ENCODE measurements at places on chromosomes 7 and 10. TPM values are rescaled to one million over a fixed set of nuclear protein-coding genes. Genes with fewer than 3 reads are reported as not detected.
A peak's percentile ranks its signal among the peaks of the same experiment; 100 is the strongest.

- DNase-seq: no peak
Measured at GRCh38 chr7:17123020-17123419, 175.4 kb upstream of the AHR start.

DNA sequence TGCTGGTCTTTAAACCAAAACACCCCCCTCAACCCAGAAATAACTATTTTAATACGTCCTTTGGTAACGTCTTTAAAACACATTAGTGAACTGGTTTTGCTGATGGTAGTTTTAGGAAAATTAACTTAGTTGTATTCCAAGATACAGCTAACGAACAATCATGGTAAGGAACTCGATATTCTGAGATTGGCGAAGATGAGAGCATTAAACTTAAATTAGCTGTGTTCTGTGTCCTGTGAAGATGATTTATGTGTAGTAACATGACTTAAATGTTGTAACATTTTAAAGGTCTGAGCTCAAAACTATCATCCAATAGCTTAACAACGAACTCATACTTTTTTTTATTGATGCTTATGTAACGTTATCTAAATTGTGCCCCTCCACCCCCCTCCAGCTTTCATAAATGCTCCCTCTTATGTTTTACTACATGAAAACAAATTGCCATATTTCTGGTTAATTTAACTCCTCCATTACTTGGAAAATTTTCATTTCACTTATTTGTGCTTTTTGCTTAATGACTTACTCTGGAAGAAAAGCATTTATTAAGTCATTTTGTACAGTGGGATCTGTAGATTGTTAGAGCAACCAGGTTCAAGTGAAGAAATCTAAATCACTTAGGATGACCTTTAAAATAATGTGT is 1.7 kb downstream of the SDK1 start:
- no peak for DNase-seq

DNA sequence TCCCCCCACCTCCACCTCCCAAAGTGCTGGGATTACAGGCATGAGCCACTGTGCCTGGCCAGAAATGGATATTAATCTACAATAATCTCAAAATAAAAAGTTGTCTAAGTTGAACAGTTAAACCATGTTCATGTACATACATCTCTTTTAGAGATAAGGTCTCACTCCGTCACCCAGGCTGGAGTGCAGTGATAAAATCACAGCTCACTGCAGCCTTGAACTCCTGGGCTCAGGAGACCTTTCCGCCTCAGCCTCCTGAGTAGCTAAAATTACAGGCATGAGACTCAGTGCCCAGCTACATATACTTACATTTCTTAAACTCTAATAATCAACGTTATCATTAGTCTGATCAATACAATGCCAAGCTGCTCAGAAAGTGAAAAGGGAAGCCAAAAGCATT is 36.2 kb downstream of the VSTM4 start:
- DNase-seq: no peak

DNA sequence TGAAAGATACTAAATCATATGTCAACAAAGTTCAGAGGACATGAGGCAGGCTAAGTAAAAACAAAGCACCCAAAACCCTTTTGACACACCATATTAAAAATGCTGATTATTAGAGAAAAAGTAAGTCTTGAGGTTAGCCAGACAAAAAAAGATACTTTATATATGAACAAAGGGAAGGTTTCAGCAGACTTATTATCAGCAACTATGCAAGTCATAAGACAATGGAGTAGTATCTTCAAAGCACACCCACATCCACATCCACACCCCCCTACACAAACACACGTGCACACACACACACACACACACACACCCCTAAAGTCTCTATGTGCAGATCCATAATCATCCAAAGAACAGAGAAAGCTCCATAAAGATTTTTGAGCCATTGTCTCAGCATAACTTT is 1373.9 kb upstream of the CELF2 start:
- DNase-seq: no peak

DNA sequence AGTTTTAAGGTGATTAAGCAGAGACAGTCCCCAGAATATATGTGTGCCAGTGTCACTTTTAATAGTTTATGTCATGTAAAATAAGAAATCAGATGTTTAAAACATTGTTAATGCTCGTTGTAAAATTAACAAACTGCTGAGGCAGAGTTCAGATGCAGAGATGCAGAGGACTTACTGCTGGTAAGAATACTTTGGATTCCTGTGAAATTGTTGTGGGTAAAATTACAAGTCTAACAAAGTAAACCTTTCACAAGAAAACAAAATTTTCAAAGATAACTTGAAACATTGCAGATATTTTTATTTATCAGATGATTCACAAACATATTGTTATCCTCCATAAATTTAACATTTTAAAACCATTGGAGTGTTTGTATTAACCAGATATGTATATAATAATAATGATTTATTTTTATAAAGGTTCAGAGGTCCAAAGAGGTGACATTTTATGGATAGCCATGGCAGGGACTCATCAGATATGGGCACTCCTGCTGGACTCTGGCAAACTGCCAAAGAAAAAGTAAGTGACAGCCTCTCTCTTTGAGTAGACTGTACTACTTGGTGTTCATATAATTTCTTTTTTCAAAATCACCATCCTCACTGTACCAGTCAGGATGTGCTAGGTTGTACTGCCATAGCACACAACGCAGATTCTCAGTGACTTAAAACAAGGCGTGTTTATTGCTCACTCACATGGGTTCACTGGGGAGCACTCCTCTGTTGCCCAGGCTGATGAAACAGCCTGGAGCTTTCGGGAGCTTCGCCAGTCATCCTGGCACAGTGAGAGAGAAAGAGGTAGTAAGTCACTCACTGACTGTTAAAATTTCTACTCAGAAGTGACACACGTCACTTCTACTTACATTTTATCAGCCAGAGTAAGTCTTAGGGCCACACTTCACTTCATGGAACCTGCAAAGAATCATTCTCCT is 43.5 kb downstream of the NHLRC2 start:
- DNase-seq: no peak

- DNase-seq: no peak
Measured at GRCh38 chr10:75672111-75672671, 240.8 kb downstream of the LRMDA start.

DNA sequence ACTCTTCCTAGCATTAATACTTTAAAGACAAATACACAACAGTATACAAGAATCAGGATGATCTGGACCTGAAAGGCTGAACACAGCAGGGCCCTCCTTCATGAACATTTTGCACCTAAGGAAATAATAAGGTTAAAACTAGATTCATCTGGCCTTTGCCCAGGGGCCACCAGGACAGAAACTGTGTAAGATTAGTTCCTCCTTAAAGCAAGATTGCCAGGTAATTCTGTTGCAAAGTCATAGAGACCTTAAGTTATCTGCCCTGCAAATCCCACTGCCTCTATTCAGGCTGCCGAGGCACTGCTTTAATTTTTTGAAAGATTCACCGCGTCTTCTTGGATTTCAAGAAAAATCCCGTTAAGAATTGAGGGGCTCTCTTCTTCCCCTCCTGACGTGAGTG is 1.6 kb upstream of the KIAA1217 start:
- no peak for DNase-seq

- no peak for DNase-seq
Measured at GRCh38 chr7:43625453-43625852, 42.5 kb downstream of the STK17A start.

DNA sequence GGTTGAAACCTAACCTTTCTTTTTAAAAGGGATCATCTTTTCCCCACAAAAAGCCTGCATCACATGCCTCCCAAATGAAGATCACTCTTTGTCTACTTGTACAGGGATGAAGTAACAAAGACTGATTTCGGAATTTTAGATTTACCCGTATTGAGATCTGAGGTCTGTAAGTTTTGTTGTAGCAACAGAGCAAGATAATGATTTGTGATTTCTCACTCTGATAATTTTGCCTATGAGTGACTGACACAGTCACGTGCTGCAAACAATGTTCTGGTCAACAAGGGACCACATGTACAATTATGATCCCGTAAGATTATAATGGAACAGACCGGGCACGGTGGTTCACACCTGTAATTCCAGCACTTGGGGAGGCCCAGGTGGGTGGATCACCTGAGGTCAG is 31.3 kb downstream of the ARL5B start:
- DNase-seq: no peak

DNA sequence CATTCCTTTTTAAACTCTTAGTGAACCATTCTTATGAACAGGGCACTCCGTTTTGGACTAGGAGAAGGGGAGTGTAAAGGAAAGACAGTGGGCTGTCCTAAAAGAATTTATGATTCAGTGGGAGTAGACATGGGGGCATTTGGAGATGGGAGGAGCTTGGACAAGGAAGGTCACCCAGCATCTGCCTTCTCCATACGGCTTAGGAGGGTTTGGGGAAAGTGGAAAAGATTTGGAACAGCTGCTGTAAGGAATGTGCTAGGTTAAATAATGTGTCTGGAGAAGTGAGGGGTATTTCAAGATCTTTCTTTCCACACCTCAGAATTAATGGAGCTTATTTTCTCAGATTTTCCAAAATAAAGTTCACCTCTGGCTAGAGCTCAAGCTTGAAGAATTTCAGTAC is 24.0 kb downstream of the SLC35G1 start:
- DNase-seq: no peak

GRCh38 chr7:29848941-29849340 is 42.6 kb downstream of the WIPF3 start:
- DNase-seq: no peak

GRCh38 chr10:132559538-132559937 is 22.0 kb downstream of the INPP5A start:
- DNase-seq: no peak

- DNase-seq: peak; percentile 93
Measured at GRCh38 chr10:103445767-103446567, 6.2 kb downstream of the CALHM2 start.

- no peak for DNase-seq
Measured at GRCh38 chr10:109706026-109706560, 217.2 kb downstream of the XPNPEP1 start.

- no peak for DNase-seq
Measured at GRCh38 chr10:86085136-86085535, 281.5 kb downstream of the GRID1 start.

DNA sequence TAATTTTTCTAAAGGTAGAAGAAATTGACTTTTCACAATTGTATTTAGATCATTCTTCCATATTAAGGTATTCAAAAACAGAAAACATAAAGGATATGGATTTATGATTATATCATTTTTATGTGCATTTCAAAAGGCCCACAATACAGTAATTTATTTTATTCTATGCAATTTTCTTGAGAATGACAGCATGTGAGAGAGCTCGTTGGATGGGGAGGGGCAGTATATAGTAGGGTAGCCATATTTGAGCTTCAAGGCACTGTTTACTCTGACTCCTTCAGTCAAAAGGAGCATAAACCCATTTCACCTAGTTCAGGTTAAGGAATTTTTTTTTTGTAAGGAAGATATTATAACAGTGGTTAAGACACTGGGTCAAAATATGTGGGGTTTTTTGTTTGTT is 140.8 kb upstream of the KAT6B start:
- DNase-seq: no peak

DNA sequence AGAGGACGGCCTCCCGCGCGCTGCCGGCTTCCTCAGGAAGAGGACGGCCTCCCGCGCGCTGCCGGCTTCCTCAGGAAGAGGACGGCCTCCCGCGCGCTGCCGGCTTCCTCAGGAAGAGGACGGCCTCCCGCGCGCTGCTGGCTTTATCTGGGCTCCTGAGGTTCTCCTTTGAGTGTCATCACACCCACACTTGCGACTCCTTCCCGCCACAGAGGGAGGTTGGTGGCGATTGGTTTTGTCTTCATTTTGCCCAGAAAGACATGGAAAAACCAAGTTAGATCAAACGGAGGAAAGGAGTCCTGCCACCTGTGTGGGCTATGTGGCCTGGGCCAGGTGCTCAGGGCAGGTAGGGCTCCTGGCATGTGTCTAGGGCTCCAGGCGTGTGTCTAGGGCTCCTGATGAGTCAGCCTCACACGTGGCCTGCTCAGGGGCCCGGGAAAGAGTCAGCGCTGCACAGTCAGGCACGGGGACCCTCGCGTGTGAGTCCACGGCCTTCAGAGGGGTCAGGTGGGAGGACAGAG is 138.0 kb downstream of the VIPR2 start:
- DNase-seq: no peak

DNA sequence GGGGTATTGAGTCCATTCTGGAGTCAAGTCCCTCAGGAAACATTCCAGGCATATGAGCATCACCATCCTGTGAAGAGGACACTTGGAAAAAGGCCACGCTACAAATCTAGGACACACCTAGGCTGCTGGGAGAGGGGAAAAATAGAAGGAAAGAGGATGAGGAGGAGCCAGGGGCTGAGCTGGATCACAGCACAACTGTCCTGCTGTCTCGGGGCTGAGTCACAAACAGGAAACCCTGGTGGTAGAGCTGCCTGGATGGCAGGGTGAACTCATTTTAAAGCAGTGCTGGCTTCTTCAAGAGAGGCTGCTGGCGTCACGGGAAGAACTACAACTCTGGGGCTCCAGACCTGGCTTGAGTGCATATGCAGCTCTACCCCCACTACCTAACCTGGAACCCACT is 151.5 kb downstream of the RNF216 start:
- DNase-seq: no peak

DNA sequence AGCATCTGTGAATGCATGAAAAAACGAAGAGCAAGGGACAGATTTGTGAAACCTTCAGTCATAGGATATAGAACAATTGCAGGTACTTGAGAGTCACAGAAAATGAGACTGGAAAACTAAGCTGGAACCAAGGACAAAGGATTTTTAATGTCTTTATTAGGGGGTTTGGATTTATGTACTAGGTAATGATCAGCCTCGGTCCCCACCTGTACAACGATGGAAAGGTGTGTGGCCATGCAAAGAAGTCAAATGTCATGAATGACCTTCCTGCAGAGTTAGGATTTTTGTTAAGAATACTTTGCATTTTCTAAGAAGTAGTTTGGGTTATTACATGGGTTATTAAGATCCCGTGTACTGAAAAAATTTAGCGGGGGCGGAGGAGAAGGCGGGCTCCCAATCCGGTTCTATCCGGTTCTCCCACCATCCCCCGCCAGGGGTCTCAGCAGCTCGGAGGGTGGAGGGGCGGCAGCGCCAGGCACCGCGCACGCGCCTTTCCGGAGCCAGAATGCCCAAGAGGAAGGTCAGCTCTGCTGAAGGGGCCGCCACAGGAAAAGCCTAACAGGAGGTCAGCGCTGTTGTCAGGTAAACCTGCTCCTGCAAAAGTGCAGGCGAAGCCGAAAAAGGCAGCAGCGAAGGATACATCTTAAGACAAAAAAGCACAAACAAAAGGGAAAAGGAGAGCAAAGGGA is 327.5 kb upstream of the PLXDC2 start:
- DNase-seq: no peak

The ZNF503 gene
- total RNA-seq: 101 TPM

The ICA1 gene
- 5.4 TPM for total RNA-seq

The FAM131B gene
- total RNA-seq: 1.5 TPM

The CFAP46 gene
- under 0.01 TPM for total RNA-seq

The MEOX2 gene
- total RNA-seq: 3.6 TPM

The A1CF gene
- not detected for total RNA-seq

The SLK gene
- 104 TPM for total RNA-seq

The MYL7 gene
- total RNA-seq: not detected

Data from esophagus muscularis mucosa (tissue), 4 donors.